ENCODE measurements at places on chromosomes 4 and X.

DNA sequence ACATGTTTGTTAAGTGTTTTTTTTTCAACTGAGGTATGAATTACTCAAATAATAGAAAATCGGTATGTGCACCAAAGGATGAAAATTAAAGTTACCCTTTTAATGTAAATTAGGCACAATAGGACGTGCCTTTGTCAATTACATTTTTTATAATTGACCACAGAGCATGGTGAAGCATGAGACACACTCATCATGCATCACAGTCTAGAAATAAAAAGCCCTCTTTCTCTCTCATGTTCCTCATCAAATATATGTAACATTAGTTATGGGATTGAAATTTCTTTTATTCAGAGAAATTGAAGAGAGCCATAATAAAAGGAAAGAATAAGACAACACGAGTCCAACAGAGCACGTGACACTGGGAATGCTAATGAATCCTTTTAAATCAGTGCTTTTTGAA is 3.5 kb downstream of the GNRHR start:
- no peak for DNase-seq

GRCh38 chrX:123169247-123169901 is 14.7 kb upstream of the GRIA3 start:
- no peak for DNase-seq

DNA sequence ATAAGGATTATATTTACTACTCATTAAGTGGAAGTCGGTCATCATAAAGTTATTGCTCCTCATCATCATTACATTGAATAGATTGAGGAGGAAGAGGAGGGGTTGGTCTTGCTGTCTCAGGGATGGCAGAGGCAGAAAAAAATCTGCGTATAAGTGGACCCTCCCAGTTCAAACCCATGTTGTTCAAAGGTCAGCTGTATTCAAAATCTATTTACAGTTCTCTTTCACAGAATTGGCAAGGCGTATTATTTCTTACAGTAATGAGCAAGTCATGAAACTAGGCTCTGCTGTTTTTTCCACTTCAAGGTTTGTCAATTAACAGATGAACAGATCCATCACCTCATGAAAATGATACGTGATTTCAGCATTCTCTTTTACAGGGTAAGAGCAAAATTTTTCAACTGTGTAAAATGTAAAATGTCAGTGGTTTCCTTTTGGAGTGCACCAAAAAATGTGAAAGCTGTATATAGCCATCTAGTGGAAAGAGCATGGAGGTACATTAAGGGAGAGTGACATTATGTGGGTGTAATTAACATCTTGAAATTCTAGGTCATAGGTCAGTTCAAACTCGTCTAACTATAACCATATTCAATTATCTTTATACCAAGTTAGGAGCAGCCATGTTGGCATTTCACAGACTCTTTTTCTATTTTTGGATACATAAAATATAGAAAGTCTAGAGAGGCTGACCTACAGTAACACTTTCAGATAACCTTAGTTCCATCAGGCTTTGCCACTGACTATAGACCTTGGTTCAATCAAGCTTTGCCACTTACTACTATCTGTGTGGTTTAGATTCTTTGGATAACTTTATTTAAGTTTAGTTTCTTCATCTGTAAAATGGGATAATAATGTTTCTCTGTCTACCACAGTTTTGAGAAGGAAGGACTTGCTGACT is 30.1 kb downstream of the NEIL3 start:
- no peak for DNase-seq

- DNase-seq = no peak
These were observed 172.2 kb downstream of the PPARGC1A start for GRCh38 chr4:23717528-23718248.

All from esophagus squamous epithelium (tissue), 5 donors.